ENCODE measurements at places on chromosomes 6 and 20.

DNA sequence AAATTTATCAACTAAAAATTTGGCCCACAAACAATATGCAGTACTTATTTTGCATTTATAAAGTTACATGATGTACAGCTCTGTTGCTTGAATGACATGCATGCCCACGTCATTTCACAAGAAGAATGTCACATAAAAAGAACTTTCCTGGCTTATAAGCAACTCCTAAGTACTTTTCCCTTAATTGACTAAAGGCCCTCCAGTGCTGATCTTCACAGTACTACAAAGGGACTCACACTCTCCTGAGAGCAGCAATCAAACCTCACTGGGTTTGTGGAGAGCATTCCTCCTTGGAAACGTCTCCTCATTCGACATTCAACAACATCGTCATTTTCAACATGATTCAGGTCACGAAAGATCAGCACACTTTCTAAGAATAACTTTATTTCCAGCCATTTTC, 111.1 kb downstream of the IPCEF1 start:
- no peak for DNase-seq

DNA sequence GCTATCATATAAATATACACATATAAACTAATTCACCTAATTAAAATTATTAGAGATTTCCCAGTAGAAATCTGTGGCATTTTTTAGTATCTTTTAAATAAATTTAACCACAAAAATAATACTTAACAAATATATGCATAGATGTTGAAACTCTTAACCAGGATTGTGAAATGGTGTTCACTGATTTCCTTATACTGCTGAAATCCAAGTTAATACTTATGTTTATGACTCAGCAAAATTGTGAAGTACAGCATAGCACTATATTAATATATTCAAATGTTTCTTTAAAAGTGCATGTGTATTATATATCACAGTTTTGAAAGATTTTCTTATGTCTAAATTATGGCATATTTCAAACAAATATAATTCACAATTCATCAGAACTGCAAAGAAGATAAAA, 328.2 kb upstream of the MANEA start:
- no peak for DNase-seq

GRCh38 chr6:46513533-46513932, 22.3 kb upstream of the RCAN2 start:
- DNase-seq = no peak

GRCh38 chr6:139323511-139324300, 31.9 kb upstream of the TXLNB start:
- peak; percentile 63 for DNase-seq

GRCh38 chr20:32918751-32919150, 60.0 kb downstream of the EFCAB8 start:
- DNase-seq = no peak

DNA sequence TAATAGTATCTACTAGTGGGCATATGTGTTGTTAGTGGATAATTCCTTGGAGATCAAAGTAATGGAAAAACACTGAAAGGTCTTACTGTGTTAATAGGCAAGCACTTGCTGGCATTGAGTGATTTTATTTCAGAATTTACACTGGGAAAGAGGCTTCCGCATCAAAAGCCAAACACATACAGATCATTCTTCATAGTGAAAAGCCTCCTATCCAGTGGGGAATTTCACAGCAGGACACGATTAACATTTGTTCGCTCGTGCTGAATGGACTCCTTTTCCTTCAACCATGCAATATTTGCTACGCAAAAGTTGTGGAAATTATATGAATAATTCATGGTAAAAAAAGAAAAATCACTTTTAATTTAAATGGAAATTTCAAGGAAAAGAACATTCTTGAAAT, 26.4 kb downstream of the GABRR1 start:
- no peak for DNase-seq

DNA sequence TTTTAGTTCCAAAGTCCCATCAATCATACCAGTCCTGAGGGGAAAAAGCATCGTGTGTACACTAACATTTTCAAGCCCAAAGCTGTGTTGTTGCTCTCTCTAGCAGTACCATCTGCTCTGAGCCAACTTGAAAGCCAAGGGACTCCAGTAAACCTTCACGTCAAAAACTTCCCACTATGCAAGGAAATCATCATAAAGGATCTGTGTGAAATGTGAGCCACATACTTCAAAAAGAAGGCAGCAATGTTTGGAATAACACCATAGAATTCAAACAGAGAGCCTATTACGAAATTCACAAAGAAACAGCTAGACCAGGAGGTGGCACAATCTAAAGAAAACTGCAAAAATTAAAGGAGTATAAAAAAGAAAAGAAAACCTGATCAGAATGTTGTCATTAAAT, 399.8 kb upstream of the EPHA7 start:
- DNase-seq = no peak

GRCh38 chr6:36335465-36336207, 1.1 kb downstream of the BNIP5 start:
- DNase-seq = no peak

GRCh38 chr20:52145587-52145986, 46.0 kb downstream of the ZFP64 start:
- no peak for DNase-seq

- no peak for DNase-seq
Observed at GRCh38 chr6:145315982-145316600, 419.2 kb downstream of the EPM2A start.

GRCh38 chr6:3748208-3749066, 3.1 kb downstream of the PXDC1 start:
- no peak for DNase-seq

GRCh38 chr20:58033026-58033536, 195.4 kb downstream of the ANKRD60 start:
- DNase-seq = no peak

All from activated effector memory CD4-positive, alpha-beta T cell treated with Interleukin-2 at 50 U/mL for 16 hours (primary cell).